IMR-90 (cell line): ENCODE measurements at places on chromosomes 5 and 9. TPM values are rescaled to one million over a fixed set of nuclear protein-coding genes. Genes with fewer than 3 reads are reported as not detected.

Gene IL3
- polyA plus RNA-seq, result not detected in 2 replicates

Gene FOXD4L6
- not detected in 2 replicates for polyA plus RNA-seq

Gene PRUNE2
- 0.40 and 0.70 TPM in 2 replicates for polyA plus RNA-seq

Gene ACOT12
- not detected in 2 replicates for polyA plus RNA-seq

Gene SEMA6A
- 0.27 and 0.50 TPM in 2 replicates for polyA plus RNA-seq

Gene SPINK7
- polyA plus RNA-seq, result not detected in 2 replicates

Gene ALDH7A1
- polyA plus RNA-seq, result 54.9 and 62.2 TPM in 2 replicates

Gene HTR4
- polyA plus RNA-seq, result not detected in 2 replicates

Gene FNIP1
- 4.8 and 5.6 TPM in 2 replicates for polyA plus RNA-seq

Gene KLHL9
- 10.2 and 12.9 TPM in 2 replicates for polyA plus RNA-seq

Gene ST8SIA4
- 0.01 and 0.02 TPM in 2 replicates for polyA plus RNA-seq

Gene CAAP1
- 9.0 and 11.6 TPM in 2 replicates for polyA plus RNA-seq

Gene SPARC
- polyA plus RNA-seq, result 4,692 and 5,281 TPM in 2 replicates

Gene TMEM250
- 17.5 and 18.6 TPM in 2 replicates for polyA plus RNA-seq

Gene DNAJB5
- 9.9 and 11.4 TPM in 2 replicates for polyA plus RNA-seq

Gene OR13C8
- polyA plus RNA-seq, result not detected in 2 replicates

Gene ANKRD55
- not detected in 2 replicates for polyA plus RNA-seq

Gene SCGB3A2
- polyA plus RNA-seq, result not detected in 2 replicates

Gene HACD4
- polyA plus RNA-seq, result 1.5 and 1.9 TPM in 2 replicates

Gene CCDC180
- polyA plus RNA-seq, result 0.24 and 0.59 TPM in 2 replicates

Gene BASP1
- polyA plus RNA-seq, result 103 and 121 TPM in 2 replicates

Gene ZBED3
- polyA plus RNA-seq, result 2.2 and 2.5 TPM in 2 replicates

Gene EDIL3
- polyA plus RNA-seq, result 43.7 and 55.5 TPM in 2 replicates

Gene CDH9
- not detected in 2 replicates for polyA plus RNA-seq

Gene CER1
- polyA plus RNA-seq, result not detected in 2 replicates

Gene ANKRD31
- polyA plus RNA-seq, result 0.02 TPM in 1 of 2 replicates, not detected in the other

Gene RALGDS
- 36.9 and 37.2 TPM in 2 replicates for polyA plus RNA-seq

Gene GAPT
- polyA plus RNA-seq, result not detected in 2 replicates

Gene TEX48
- not detected in 2 replicates for polyA plus RNA-seq

Gene CCNH
- 36.0 and 37.4 TPM in 2 replicates for polyA plus RNA-seq

Gene FGD3
- polyA plus RNA-seq, result not detected in 2 replicates
